T-cell (primary cell): ENCODE measurements at places on chromosomes 3 and 15.

GRCh38 chr3:170680593-170680992, 94.7 kb upstream of the SLC7A14 start:
- DNase-seq: no peak

DNA sequence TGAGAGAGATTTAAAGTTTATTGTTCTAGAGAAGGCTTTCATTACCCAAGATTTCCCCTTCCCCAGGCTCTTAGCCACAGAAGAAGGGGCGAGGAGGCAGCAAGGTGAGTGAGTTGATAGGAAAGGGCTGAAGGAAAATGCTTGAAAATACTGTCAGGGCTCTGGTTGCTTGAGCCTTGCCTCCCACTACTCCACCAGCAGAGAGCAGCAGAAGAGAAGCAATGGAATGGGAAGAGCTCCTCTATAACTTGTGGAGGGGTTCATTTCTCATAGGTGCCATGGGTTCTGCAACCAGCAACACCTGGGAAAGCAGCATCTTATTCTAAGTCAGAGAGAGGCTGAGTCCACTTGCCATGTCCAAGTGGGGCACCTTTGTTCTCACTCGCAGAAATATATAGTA, 184.0 kb upstream of the CNTN6 start:
- DNase-seq: no peak

- no peak for DNase-seq
These were observed 397.7 kb downstream of the MAGI1 start for GRCh38 chr3:65641045-65641444.

GRCh38 chr15:63378946-63379345, 2.7 kb downstream of the CA12 start:
- no peak for DNase-seq

GRCh38 chr3:160193644-160194192, 31.5 kb upstream of the C3orf80 start:
- DNase-seq: no peak

GRCh38 chr15:73341886-73342600, 26.7 kb downstream of the HCN4 start:
- no peak for DNase-seq

DNA sequence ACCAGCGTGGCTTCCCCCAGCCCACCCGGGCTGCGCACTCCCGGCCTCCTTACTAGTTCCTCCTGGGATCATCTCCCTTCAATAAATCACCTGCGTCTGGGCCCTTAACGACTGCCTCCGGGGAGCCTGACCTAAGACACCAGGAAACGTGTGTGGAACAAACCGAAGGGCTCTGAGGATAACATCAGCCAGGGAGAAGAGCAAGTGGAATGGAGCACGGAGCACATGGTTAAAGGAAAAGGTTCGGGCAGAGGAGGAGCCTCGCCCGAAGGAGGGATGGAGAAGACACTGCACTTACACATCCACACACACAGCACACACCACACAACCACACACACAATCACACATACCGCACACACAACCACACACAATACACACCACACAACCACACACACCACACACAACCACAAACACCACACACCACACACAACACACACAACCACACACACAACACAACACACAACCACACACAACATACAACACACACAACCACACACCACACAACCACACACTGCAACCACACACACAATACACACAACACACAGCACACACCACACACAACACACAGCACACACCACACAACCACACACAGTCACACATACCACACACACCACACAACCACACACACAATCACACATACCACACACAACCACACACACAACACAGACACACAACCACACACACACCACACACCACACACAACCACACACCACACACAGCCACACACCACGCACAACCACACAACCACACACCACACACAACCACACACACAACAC, 24.7 kb downstream of the CPN2 start:
- no peak for DNase-seq

DNA sequence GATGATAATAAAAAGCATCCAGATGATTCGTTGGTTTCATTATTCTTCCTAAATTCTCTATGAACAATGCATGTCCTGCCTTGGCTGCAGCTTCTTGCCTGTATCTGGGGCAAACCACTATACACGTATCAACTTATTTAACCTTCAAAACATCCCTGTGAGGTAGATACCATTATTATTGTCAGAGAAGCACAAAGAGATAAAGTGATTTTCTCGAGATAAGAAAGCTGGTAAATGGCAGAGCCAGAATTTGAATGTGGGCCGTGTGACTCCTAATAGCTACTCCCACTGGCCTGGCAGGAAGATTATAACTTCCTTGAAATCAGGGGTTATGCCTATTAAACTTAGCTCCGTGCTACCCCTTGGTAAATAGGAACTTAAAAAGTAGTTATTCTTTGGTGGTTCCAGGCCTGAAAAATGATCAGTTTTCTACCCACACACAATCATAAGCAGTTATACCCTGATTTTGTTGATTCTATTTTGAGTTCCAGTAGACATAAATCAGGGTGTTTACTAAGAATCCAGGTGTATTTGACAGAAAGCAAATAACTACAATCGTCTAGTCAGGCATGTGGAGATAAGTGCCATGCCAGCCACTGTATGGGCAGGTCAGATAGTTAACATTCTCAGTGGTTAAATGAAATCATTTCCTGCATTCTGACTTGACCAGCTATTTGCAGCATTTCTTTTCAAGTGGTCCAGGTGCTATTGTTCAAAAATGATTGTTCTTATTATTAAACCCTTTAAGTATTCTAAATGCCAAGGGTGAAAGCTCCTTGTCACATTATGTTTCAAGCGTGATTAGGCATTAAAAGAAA, 99.2 kb upstream of the LRRN1 start:
- no peak for DNase-seq

- DNase-seq: no peak
These were observed 90.2 kb downstream of the GHSR start for GRCh38 chr3:172357850-172358754.

DNA sequence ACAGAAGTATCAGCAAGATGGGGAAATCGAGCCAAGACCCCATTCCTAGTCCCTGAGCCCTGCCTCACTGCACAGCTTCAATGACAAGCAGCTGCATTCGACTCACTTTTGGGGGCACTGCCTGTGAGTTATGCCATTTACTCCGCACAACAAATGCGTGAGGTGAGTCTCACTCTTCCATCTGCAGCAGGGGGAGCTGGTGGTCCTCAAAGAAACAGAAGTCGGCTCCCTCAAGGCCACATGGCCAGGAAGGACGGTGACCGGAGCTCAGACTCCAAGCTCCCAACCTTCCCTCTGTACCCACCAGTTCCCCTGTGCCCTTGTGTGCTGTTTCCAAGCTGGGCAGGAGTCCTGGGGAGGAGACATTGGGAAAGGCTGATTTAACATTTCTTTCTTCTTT, 127.7 kb upstream of the IQSEC1 start:
- DNase-seq: no peak

DNA sequence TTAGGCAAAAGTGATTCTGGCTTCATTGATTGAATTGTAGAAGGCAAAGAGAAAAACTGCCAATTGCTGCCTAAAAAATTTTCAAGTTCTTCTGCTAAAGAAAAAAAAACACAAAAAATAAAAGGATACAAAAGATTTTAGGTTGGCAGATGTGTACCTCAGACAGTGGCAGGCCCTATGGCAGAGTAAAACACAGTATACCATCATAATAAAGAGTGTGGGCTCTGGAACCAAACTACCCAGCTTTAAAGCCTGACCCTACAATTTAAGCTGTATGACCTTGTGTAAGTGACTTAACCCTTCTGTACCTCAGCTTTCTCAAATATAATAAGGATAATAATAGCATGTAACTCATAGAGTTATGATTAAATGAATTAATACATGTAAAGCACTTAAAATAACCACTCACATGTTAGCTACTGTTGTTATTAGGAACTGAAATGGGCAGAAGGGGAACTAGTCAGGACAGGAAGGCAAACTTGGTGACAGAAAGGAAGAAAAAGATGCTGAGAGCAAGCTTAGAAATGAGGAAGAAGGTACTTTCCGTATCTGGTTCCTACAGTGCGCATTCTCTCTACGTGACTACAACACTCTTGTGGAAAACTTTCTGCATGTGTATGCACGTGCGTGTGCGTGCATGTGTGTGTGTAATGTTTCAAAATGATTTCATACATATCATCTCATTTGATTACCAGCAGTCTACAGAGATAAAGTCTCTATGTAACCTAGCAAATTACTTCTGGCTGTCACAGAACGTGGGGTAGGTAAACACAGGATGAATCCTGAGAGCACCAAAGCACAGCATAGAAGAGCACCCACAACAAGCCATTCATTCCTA, 13.6 kb upstream of the GATM start:
- DNase-seq: no peak

DNA sequence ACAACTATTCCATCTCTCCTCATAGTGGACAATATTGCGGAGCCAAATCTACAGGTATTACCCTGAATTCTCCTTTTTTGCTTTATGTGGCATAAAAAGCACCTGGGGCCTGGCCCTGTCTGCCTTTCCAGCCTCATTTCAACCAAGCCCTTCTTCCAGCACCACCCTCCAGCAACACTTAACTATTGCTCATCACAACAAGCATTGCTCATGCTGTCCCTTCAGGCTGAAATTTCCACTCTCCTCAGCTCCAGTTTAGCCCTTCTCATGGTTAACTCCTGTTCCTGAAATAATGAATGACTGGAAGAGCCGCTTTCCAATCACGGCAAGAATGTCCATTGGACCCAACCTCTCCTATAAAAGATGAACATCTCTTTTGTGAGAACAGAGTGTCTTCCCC, 107.4 kb downstream of the P2RY1 start:
- DNase-seq: no peak

DNA sequence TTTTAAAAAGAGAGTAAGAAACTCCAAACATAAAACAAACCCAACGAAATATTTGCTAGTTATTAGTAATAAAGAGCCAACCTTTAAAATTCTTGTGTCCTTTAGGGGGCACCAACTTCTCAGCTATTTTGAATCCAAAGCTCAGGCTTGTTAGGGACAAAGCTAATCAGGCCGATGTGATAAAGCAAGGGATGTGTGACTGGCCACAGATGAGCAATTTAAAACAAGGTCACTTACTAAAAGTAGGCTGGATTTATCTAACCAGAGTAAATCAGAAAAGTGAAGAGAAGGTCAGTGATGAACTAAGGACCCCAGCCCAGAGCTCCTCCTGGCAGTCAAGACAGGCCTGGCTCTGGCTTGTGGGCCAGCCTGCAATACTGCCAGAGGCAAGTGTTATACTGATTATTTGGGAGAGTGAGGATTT, 108.5 kb downstream of the CYP19A1 start:
- DNase-seq: no peak

- no peak for DNase-seq
These were observed 10.7 kb upstream of the CSPG4 start for GRCh38 chr15:75723171-75723846.

DNA sequence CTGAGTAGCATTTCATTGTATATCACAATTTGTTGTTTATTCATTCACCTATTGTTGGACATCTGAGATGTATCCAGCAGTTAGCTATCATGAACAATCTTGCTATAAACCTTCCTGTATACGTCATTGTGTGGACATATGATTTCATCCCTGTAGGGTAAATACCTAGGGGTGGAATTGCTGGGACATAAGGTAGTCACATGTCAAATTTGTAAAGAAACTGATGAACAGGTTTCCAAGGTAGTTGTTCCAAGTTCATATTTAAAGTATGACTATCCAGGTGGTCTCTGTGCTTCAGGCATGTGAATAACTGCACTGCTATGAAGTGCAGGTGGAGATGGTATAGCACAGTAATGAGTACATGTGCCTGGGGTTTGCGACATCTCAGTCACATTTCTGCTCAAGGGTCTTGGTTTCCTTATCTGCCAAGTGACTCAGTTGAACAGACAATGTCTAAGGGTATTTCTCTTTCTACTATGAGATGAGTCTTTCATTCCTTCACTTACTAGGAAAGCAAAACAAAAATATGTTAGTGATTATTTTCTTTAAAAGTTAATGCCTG, 229.0 kb upstream of the HES1 start:
- DNase-seq: no peak

DNA sequence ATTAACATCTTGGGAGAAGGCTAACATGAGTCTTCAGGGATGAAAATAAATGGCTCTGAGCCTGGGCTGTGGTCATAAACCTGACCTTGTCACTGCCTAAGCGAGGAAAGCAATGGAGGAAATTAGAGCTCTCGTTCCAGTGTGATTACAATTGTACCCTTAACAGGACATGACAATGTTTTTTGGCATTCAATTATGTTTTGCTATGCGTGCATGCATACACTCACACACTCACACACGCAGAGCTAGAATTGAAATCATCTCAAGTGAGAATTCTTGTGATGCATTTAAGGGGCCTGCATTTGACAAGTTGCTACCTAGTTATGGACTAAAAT, 24.1 kb downstream of the ZNF80 start:
- no peak for DNase-seq

DNA sequence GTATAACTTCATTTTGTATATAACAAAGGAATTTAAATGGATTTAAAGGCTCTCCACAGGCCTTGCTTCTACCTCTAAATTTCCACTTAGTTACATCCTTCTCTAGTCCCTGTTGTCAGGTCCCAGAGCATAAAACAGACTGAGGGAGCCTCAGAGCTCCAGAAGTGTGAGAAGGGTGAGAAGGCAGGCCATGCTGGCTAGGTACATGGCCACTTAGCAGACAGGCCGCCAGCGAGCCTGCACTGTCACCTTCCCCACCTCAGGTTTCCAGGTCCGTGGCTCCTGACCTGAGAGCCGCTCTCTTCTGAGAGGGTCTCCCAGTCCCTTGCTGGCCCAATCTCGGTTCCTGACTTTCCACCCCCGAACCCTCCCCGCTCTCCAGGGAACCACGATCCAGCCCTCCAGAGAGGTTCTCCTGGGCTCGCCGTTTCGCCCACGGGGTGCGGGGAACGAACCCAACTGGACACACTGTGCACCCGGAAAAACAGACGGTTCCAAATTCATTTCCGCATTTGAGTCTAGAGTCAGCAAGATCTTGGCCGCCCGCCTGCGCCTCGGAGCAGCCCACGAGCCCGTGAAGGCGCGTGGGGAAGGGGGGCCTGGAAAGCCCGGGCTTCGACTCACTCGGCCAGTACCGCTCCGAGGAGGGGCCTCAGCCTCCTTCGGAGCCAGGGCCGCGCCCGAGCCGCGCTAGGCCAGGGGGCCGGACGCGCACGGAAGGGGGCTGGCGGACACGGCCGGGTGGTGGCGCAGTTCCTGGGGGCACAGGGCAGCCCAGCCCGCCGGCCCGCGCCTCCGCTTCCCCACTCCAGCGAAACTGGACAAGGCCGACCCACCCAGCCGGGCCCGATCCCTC, 16.7 kb upstream of the SOX2 start:
- DNase-seq: no peak

DNA sequence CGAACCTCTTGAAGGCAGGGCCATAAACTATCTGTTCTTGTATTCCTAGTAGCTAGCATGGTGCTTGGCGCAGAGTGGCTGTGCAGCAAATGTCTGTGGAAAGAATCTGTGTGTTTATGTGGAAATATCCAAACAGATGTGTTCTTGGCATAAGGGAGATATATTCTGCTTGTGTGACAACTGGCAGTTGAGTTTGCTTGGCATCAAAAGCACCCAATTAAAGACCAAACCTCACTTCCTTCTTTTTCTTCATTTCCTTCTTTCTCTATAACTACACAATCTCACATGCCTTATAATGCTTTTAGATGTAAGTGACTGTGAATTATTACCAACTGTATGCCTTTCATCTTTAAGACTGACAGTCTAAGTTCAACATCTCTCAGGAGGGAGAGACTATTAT, 296.5 kb downstream of the SLC9A9 start:
- DNase-seq: no peak
